ENCODE measurements at places on chromosomes 3 and 15.

GRCh38 chr3:21356402-21356801 is 394.6 kb downstream of the ZNF385D start:
- DNase-seq, result no peak

DNA sequence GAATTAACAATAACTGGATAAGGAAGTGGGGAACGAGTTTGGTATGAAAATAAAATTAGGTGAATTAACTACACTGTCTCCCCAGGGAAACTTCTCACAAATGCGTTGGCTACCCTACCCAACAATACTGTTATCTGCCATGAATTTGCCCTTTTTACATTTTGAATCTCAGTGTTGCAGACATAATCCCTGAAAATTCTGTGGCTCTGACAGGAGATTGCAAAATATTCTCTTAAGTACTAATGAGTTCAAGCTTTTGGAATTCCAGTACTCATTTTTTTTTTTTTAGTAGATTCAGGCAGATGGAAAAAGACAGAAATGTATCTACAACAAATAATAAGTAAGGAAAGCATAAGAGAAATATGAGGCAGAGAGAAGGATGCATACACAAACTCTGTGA is 332.6 kb downstream of the LSAMP start:
- no peak for DNase-seq

- no peak for DNase-seq
Observed at GRCh38 chr3:144585408-144585807, 613.8 kb downstream of the DIPK2A start.

DNA sequence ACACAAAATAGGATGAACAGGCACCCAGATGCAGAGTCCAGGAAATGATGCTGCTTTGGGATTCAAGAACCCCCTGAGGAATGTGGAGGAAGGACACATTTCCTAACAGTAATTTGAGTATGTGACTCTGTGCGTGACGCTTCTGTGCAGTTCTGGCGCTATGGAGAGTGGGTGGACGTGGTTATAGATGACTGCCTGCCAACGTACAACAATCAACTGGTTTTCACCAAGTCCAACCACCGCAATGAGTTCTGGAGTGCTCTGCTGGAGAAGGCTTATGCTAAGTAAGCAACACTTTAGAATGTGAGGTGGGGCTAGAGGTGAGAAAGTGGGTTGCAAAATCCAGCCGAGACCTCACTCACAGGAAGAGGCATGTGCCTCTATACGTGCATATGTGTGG is 28.3 kb downstream of the CAPN3 start:
- DNase-seq, result no peak

DNA sequence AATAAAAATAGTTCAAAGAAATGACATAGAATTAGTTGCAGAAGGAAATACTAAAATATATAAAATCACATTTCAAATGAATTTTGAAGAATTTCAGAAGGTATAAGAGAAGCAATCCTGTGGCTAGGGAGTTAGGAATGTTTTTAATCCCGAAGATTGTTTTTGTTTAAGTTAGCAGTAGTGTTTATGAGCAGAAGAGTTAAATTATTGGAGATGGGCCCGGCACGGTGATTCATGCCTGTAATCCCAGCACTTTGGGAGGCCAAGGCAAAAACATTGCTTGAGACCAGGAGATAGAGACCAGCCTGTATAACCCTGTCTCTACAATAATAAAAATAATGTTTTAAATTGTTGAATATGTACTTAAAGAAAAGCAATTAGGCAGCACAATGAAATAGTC is 432.5 kb downstream of the MFSD1 start:
- no peak for DNase-seq

GRCh38 chr15:63191895-63192618 is 2.7 kb downstream of the RAB8B start:
- DNase-seq, result no peak

DNA sequence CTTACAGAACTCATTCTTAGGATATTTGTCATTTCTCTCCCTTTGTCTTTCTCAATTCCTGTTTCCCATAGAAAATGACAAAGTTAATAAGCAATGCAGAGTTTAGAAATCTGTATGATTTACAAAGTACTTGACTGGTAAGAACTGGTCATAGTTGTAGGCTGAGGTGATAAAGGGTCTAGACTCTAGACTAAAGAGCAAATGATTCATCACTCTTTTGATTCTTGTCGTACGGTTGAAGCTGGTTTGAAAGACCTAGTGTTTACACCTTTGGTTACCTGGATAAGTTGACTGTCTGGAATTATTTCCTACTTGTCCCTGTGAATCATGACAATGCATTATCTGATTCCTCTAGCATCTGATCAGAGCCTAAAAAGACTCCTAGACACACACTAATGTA is 58.9 kb upstream of the TP63 start:
- no peak for DNase-seq

DNA sequence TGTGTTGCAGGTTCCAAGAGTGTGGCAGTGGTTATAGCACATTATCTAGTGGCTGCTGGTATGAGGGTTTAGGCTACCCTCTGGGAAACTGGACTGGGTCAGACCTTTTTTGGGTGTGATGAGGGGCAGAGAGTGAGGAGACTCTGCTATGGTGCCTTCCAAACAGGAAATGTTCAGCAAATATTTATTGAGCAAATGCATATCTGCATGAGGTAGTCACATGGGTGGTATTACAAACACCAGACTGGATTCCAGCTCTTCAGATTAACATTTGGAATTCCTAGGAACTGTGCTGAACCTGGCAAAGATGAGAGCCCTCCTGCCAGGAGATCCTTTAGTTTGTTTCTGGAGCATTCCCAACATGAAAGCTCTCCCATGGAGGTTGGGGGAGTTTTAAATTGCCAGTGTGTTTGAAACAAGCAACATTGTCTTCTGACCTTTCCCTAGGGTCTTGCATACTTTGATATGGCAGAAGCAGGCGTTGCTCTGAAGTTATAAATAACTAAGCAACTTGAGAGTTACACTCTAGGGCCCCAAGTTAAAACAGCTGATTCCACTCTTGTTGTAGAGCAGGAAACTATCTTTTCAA is 341.2 kb upstream of the C2CD4B start:
- no peak for DNase-seq

DNA sequence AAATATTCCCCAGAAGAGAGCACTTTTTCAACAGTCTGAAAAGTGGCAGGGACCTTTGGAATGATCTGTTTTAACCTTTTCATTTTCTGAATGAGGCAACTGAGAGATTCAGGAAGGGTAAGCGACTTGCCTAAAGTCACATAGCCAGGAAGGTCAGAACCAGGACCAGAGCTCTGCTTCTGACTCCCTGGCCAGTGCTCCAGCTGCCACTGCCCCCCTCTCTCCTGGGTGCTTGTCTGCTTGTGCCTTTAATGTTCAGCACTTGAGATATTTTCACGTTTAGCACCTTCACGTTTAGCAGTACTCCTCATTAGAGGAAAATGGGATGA is 68.3 kb downstream of the SMAD3 start:
- DNase-seq, result no peak

- no peak for DNase-seq
Observed at GRCh38 chr15:80755885-80756284, 23.3 kb upstream of the CEMIP start.

- DNase-seq, result no peak
Observed at GRCh38 chr15:100308213-100308600, 33.6 kb downstream of the ADAMTS17 start.

DNA sequence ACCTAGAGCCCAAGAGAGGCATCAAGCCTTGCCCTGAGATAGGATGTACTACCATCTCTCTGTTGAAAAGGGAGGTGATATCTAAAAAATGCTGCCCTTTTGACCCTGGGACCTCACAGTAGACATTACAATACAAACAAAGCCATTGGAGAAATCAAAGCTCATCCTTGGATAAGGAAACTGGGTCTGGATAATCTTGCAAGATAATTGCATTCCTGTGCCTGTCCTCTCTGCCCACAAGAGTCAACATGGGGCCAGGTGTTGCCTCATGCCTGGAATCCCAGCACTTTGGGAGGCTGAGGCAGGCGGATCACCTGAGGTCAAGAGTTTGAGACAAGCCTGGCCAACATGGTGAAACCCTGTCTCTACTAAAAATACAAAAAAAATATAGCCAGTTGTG is 57.3 kb upstream of the DLG1 start:
- DNase-seq, result no peak

GRCh38 chr3:195921334-195921791 is 13.0 kb upstream of the TNK2 start:
- no peak for DNase-seq

DNA sequence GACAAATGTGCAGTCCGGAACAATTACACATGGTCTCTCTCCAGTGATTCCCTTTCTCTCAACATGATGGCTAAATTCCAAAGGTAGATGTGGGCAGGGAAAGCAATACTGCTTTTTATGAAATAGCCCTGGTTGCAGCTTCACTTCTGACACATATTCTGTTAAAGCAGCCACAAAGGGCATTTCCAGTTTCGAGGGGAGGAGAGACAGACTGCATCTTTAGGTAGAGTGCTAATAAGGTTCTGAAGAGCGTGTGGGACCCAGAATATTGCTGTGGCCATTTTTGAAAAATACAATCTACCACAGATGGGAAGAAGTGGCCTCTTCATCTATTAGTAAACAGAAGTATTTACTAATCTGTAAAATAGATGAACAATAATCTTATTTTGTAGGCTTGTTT is 139.3 kb upstream of the PEX5L start:
- no peak for DNase-seq

DNA sequence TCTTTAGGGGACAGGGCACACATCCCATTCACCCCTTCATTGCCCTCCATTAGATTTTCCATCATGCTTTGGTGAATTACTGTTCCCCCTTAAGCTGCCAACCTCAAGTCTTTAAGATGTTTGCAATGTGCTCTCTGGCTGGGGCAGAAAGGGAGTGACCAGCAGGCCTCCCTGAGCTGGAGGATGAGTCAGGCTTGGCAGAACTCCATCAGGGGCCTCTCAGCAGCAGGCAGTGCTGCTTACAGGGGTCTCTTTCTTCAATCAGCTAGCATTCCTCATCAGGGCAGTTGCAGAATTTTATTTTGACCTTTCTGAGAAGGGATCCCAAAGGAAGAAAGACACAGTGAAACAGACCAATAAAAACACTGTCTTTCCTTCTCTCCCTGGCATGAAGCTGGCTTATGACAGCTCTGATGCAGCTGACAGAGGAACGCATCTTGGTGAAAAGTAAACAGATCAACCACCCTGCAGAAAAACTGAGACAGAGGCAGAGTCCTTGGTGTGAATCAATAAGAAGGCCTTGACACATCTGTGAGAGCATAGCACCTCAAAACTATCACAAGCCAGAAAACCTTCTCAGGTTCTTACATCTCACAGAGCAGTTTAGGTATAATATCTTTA is 88.7 kb upstream of the MRPL3 start:
- no peak for DNase-seq

DNA sequence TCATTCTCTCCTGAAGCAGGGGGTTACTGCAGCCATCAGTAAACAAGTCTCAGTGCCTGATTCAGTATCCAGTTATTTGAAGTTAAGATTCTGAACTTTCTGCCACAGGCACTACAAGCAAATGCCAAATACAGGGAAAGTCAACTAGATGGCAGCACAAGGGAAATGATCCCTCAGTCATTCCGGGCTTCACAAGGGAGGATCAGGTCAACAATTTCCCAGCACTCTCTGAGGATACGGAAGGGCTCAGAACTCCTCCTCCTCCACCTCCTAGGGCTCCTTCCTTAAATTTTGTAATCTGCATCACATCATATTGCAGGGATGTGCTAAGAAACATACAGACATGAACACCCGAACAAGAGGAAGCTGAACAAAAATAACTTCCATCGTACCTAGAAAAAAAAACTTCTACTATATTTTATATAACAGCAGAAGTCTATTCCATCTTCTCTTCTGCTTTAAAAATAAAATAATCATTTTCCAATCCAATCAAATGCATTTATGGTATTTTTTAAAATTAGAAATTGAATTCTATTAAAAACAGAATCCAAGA is 187.1 kb downstream of the FMN1 start:
- DNase-seq, result no peak

DNA sequence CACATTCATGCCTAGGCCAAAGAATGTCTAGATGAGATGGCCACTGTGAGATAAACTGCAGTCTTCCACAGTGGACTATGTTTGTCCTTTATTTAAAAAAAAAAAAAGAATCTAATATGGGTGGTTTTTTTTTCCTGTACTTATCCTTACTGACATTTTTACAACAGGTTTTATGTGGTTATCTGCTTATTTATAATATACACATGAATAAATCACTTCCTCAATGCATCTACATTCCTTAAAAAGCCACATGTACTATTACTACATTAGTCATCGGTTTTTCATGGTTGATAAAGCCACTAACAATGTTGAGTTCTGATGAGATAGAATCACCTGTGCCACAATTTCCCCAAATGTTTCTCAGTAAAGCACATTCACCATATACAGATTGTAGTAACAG is 341.3 kb upstream of the THBS1 start:
- no peak for DNase-seq

GRCh38 chr3:131216330-131216729 is 165.2 kb upstream of the NUDT16 start:
- DNase-seq, result no peak
